ENCODE measurements at places on chromosomes 2 and 18. TPM values are rescaled to one million over a fixed set of nuclear protein-coding genes. Genes with fewer than 3 reads are reported as not detected.

DNA sequence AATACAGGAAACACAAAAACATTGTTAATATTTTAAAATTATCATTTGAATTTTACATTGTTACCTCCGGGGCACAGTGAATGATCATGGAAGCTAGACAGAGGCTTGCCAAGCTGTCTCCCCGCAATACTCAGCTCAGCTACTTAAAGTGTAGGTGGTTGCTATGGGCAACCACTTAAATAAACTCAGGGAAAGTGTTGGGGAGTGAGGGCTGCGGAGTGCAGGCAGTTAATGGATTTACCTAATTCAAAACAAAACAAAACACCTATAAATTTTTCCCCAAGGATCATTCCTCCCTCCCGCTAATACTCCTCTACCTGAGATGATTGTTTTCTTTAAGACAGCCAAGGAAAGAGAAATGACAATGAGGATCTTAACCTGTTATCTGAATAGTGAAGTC is 349.5 kb downstream of the TGIF1 start:
- DNase-seq = no peak

GRCh38 chr2:238183821-238184220 is 19.7 kb downstream of the ILKAP start:
- no peak for DNase-seq

DNA sequence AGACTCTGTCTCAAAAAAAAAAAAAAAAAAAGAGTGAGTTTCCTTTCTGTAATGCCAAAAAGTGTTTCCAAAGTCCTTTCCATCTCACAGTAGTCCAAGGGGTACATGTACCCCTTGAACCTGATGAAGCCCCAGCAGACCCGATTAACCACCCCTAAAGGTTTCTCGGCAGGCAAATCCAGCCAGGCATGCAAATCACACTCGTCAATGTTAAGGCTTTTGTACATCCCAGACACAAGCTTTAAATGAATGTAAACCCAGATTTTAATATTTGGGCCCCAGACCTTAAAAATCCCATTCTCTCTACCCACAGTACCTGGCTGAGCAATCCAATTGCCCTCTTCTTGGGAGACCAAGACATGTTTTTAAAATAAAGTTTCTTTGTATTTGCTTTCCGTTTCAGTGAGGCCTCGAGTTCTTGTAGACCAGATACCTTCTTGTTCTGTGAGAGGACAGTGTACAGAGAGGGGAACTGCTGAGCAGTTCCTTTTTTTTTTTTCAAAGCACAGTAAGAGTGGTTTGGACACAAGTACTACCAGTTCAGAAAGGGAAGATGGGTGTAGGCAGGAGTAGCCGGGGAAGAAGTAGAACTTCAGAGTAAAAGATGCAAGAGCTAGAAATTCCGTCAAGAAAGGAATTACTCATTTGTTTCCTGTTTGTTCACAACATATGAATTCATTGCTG is at the start of gene NLRC4:
NLRC4 (minus strand) TSS at position 465 of the 684 bp plus-strand sequence. CDS start 8,111 bp downstream, outside the sequence.
- DNase-seq = no peak

DNA sequence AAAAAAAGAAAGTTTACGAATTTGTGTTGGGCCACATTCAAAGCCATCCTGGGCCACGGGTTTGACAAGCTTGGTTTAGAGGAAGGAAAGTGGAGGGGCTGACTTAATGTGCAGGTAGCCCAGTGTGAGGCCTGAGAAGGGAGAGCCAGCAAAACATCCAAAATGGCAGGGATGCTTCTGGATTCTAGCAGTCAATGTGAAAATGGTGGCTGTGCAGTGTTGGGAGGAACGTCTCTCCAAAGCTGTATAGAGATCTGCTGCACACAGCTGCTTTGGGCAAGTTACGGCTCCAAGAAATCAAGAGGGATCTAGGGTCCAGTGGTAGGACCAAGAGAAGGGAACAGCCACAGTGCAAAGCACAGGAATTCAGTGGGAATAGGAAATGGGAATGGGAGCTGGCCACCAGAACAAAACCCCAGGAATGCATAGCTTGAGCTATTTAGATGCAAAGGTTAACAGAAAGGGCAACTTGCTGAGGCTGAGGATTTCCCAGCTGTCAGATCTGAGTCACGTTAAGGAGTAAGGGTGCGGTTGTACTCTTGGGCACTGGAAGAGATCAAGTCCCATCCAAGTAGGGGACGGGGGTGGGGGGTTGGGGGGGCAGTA is 70.6 kb downstream of the B3GNT2 start:
- DNase-seq = no peak

DNA sequence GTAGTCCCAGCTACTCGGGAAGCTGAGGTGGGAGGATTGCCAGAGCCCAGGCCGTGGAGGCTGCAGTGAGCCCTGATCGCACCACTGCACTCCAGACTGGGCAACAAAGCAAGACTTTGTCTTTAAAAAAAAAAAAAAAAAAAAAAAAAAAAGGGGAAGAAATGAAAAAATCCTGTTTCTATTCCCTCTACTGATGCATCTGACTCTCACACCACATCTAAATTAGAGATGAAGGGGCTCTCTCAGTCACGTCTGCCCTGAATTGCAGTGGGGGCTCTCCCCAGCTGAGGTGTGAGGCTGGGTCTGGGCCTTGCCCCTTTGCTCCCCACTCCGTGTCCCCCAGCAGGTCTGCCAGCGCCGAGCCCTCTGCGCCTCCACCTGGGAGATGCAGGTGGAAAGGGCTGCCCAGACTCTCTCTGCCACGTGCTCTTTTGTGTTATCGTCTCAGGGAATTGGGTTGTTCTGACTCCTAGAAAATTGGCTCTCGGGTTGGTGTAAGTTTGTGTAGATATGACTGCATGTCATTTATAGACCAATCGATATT is 30.2 kb downstream of the TRAPPC12 start:
- DNase-seq = no peak

- DNase-seq = no peak
Measured at GRCh38 chr2:159497256-159497655, 119.1 kb downstream of the BAZ2B start.

DNA sequence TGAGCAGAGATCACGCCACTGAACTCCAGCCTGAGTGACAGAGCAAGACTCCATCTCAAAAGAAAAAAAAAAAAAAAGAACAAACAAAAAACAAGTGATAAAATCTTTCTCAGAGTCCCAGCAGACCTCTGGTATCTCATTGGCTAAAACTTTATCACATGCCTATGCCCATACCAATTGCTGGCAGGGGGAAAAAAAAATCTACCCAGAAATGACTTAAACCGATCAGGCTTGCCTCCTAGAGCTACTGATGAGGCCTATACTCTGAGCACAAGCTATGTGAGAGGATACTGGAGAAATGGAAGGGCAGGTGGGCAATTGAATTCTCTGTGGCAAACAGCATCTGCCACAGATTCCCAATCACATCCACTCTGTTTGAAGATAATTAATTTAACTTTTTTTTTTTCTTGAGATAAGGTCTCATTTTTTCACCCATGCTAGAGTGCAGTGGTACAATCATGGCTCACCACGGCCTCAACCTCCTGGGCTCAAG is 49.0 kb downstream of the FBXO36 start:
- DNase-seq = no peak

DNA sequence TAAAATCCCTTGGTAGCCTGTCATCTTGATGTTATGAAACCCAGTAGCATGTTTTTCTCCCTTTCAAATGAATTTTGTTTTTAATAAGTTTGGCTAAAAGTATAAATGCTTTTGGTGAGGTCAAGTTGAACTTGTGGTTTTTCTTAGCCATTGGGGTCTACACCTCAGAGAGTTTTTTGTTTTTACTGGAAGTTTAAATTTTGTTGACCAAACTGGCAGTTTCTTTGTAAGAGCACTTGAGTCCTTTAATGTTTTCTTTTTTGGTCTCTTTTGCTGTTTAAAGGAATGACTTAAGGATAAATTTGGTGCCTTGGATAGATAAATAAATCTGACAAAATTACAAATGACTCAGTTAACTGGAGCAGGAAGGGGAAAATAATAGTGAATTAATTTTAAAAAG is 577.3 kb downstream of the SATB2 start:
- no peak for DNase-seq

The UGT1A3 gene
- not detected for polyA plus RNA-seq

The RAPGEF4 gene
- 2.1 TPM for polyA plus RNA-seq

The AMER3 gene
- polyA plus RNA-seq = not detected

The CRACDL gene
- 1.2 TPM for polyA plus RNA-seq

The DSG1 gene
- 76.7 TPM for polyA plus RNA-seq

The CXCR4 gene
- 23.9 TPM for polyA plus RNA-seq

The TTC31 gene
- 17.1 TPM for polyA plus RNA-seq

The DYSF gene
- 63.4 TPM for polyA plus RNA-seq

All from muscle of arm (tissue), 14 donors.